ENCODE measurements at places on chromosomes 16 and 17.
A peak's percentile ranks its signal among the peaks of the same experiment; 100 is the strongest.

DNA sequence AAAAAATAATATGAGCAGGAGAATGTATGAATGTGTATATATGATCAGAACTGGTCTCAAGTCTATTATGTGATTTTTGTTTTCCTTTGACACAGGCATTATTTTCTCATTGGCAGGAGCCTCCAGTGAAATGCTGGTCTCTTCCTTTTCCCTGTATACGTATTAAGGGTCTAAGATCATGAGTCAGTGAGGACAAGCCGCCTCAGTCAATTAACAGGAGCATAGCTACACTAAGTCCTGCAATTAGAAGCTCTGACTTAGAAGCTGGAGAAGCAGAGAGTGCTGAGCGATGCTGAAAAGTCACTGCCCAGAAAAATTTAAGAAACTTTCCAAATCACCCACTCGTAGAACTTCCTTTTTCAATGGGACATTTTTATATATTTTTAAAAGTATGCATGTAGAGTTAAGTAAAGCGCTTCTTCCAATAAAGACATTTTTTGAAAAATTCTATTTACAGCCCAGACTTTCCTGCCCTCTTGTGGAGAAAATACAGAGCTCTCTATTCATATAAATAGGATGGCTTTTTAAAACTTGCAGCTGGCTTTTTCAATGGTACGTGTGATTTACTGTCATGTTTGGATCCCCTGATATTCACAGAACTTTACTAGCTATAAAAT lies 70.2 kb upstream of the PSMD7 start:
- DNase-seq, result no peak

- no peak for DNase-seq
These were observed 42.2 kb upstream of the HAPSTR1 start for GRCh38 chr16:9049241-9049640.

DNA sequence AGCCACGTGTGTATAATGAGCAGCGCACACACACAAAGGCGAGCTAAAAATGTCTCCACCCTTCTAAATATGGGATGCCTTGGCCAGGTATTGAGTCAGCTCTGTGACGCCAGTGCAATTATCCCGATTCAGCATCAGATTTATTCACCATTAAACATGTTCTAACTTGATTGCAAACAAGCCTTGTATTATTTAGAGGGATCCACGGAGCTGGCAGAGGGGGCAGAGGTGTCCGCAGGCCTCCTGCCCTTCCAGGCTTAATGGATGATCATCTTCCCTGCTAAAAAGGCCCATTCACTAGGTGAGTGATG lies 591.7 kb downstream of the MAF start:
- no peak for DNase-seq

DNA sequence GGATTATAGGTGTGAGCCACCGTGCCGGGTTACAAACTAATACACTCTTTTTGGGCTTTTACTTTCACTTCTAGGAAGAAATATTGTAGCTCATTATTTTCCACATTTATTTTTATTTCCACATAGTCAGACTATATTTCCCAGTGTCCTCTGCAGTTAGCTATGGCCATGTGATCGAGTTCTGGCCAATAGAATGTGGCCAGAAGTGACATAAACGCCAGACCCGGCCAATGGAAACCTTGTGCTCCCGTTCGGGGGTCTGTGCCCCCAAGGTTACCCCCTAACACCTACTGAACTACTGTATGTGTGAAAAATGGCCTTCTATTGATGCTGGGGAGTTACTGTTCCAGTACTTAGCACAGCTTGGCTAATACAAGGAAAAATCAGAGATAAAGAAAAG lies 13.2 kb upstream of the RPTOR start:
- no peak for DNase-seq

DNA sequence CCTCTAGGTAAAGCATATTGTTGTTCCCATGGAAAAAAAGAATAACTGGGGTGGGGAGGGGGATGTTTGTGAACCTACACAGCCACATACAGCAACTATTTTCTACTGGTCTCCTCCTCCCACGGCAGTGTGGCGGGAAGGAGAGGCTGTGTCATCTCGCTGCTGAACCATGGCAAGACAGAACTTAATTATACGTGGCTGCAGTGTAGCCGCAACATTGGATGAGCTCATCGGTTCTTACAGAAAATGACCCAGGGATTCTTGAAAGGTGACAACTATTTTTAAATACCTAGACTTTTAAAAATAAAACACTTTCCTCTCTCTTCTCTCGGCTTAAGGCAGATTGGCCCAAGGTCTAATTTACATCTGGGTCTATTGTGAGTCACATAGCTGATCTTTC lies 19.8 kb upstream of the TEKT3 start:
- no peak for DNase-seq

- peak; percentile 66 for DNase-seq
These were observed at the start of gene ATP2A3 for GRCh38 chr17:3964203-3965117. ATP2A3 (minus strand) TSS chr17:3964437; CDS start chr17:3964291, 146 bp downstream.

All from T-helper 1 cell (primary cell).